Endothelial cell of umbilical vein (primary cell): ENCODE measurements at places on chromosomes 2 and 18. TPM values are rescaled to one million over a fixed set of nuclear protein-coding genes. Genes with fewer than 3 reads are reported as not detected.

Gene MBD1
- total RNA-seq, result 77.5 and 78.6 TPM in 2 replicates

DNA sequence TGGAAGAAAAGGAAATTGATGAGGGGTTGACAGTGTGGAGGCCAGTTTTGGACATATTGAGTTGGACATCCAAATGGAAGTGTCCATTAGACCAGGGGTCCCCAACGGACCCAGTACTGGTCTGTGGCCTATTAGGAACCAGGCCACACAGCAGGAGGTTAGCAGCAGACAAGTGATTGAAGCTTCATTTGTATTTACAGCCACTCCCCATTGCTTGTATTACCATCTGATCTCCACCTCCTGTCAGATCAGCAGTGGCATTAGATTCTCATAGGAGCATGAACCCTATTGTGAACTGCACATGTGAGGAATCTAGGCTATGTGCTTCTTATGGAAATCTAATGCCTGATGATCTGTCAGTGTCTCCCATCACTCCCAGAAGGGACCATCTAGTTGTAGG lies 99.1 kb downstream of the MTX2 start:
- no peaks in the 10 kb centered on the region for H3K36me3 ChIP-seq
- no peak overlapping the region for H3K27ac ChIP-seq
- no peak for DNase-seq
- H3K4me1 ChIP-seq, result no peaks in the 10 kb centered on the region

GRCh38 chr2:64349131-64349530 lies 104.8 kb upstream of the LGALSL start:
- no peaks in the 10 kb centered on the region for H3K36me3 ChIP-seq
- H3K4me3 ChIP-seq, result no peak overlapping the region
- no peak overlapping the region for H3K27ac ChIP-seq
- H3K27me3 ChIP-seq, result peaks cover 8% of the 10 kb centered on the region

GRCh38 chr2:177149155-177149503 lies 63.5 kb upstream of the HNRNPA3 start:
- no peaks in the 10 kb centered on the region for H3K36me3 ChIP-seq
- H3K27ac ChIP-seq, result no peak overlapping the region
- no peak for DNase-seq
- H3K27me3 ChIP-seq, result peaks cover 9% of the 10 kb centered on the region

Gene HOXD9
- total RNA-seq, result 3.5 and 3.9 TPM in 2 replicates

DNA sequence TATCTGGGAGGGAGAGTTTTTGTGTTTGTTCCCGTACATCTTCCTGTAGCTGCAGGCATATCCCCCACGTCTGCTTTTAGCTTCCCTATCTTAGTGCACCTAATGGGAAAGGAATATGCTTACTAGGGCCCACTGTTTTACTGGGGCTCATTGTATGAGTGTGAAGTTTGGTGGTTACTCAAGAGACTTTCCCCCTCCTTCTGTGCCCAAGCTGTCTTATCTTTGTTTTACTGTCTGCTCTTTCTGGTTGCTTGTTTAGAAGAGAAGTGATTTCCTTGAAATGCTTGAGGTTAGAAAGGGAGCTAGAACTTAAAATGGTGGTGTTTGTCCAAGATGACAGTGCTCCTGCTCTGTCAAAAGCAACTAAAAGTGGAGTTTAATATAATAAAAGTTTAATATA lies 7.3 kb downstream of the PTH2R start:
- DNase-seq, result no peak
- H3K36me3 ChIP-seq, result no peaks in the 10 kb centered on the region
- no peak overlapping the region for H3K4me3 ChIP-seq
- no peaks in the 10 kb centered on the region for H3K27me3 ChIP-seq

DNA sequence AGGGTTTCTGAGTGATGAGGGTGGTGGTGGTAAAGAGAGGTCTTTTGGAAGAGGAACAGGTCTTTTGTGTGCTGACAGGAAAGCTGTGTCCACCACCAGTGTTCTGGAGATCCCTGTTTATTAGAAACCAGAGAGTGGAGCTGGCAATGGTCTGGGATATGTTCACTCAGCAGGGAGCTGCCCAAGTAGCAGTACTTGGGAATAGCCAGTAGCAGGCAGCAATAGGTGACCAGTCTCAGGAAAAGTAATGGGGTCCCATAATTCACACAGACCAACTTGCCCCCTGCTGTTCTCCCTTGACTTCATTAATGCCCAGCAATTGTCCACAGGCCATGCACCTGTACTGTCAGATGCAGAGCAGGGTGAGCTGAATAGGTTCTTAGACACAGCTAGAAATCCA lies 1.8 kb downstream of the TSPYL6 start:
- H3K27me3 ChIP-seq, result no peaks in the 10 kb centered on the region
- no peak overlapping the region for H3K4me3 ChIP-seq
- H3K4me1 ChIP-seq, result no peaks in the 10 kb centered on the region
- DNase-seq, result no peak
- H3K27ac ChIP-seq, result no peak overlapping the region

- no peaks in the 10 kb centered on the region for H3K36me3 ChIP-seq
- no peaks in the 10 kb centered on the region for H3K27me3 ChIP-seq
- no peaks in the 10 kb centered on the region for H3K4me1 ChIP-seq
Observed at GRCh38 chr2:181041661-181042060, 61.3 kb downstream of the UBE2E3 start.

DNA sequence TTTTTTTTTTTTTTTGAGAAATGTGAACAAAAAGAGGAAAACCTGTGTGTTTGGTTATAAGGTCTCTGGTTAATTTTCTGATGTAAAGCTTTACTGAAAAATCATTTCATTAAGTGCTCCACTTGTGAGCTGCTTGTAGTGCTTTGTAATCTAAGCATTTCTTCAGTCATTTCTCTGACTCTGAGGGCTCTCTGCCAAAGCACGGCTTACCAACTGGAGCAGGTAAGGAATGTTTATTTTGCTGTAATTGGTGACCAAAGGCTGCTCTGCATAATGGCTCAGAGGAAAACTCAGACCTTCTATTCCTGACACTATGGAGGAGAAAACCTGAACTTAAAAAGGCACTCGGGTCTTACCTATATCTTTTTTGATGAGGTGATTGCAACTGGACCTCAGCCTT lies 848.8 kb downstream of the MBD2 start:
- no peaks in the 10 kb centered on the region for H3K4me1 ChIP-seq
- no peak overlapping the region for H3K4me3 ChIP-seq
- DNase-seq, result no peak
- no peak overlapping the region for H3K27ac ChIP-seq
- H3K27me3 ChIP-seq, result no peaks in the 10 kb centered on the region
- no peaks in the 10 kb centered on the region for H3K36me3 ChIP-seq

Gene TGFBRAP1
- 34.9 and 37.6 TPM in 2 replicates for total RNA-seq

GRCh38 chr2:98084869-98085238 lies 2.1 kb upstream of the VWA3B start:
- no peak for DNase-seq
- H3K36me3 ChIP-seq, result no peaks in the 10 kb centered on the region
- H3K27me3 ChIP-seq, result peaks cover 19% of the 10 kb centered on the region
- no peak overlapping the region for H3K27ac ChIP-seq

DNA sequence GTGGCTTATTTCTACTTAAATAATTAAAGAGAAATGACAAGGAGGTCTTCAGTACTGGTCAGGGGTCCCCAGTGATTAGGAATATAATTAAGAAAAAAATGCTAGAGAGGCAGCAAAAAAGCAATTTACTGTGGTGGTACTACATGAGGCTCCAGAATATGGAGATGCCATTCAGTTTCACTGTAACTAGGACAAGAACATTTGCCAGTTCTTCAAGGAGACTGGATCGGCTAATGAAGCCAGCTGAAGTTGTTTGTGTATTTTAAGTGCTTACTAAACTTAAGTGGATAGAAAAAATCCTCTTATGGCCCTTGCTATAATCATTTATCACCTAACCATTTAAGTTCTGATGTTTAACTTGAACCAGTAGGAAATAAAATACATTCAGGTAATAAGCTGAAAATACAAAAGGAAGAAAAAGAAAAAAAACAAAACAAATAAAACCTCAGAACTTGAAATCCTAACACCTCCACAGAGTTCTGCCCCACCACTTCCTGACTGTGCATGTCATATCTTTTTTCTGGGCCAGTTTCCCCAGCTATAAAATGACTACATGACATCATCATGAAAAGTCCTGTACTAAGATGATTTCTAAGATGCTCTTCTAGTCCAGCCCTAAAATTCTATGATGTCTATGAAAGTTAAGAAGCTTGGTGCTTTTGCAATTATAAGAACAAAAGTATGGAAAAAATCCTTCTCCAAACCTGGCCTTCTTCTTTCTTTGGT lies 98.0 kb downstream of the TRABD2A start:
- no peak for DNase-seq
- no peak overlapping the region for H3K27ac ChIP-seq
- H3K4me3 ChIP-seq, result no peak overlapping the region
- H3K36me3 ChIP-seq, result no peaks in the 10 kb centered on the region
- H3K4me1 ChIP-seq, result no peaks in the 10 kb centered on the region

Gene SAG
- total RNA-seq, result not detected in 2 replicates

Gene KRTCAP3
- 4.0 and 4.6 TPM in 2 replicates for total RNA-seq

GRCh38 chr18:67041334-67041733 lies 437.4 kb upstream of the CDH19 start:
- no peak overlapping the region for H3K27ac ChIP-seq
- no peaks in the 10 kb centered on the region for H3K4me1 ChIP-seq
- H3K4me3 ChIP-seq, result no peak overlapping the region
- no peaks in the 10 kb centered on the region for H3K27me3 ChIP-seq

Gene DLGAP1
- total RNA-seq, result 0.81 TPM in 1 of 2 replicates, not detected in the other

Gene PTPRM
- total RNA-seq, result 34.7 and 43.7 TPM in 2 replicates
